Activated CD4-positive, alpha-beta T cell treated with anti-CD3 and anti-CD28 coated beads, Interleukin-2, Interleukin-4, amounts not matched to agents 100 ng/mL and 50 ng/mL, durations not matched to agents 16 hours and 8 hours (primary cell): ENCODE measurements at places on chromosomes 11 and 22.

DNA sequence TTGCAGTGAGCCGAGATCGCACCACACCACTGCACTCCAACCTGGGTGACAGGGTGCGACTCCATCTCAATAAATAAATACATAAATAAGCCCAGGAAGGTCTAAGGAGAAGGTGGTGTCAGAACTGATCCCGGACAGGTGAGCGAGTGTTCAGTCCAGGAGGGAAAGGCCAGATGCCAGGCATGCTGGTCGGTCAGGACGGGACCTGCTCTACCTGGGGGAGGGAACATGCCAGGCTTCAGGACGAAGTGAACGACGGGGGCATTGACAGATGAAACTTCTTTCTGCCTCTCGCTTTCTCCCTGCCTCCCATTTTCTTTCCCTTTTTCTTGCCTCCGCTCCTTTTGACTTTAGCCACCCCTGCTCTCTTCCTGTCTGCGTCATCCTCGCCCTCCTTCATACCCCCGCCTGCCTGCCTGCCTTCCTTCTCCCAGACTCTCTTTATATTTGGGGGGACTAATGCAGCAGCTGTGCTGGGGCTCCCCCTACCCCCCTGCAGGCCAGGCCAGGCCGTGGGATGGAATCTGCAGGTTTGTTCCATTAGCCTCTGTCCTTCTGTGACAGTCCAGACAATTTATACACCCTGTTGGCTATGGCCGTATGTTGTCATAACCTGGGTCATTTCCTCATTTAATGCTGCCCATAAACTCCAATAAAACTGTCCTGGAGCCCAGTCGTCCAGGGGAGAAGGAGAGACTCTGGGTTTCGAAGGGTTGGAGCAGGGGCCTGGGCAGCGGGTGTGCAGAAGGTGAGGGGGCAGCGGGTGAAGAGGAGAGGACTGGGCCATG, 209.2 kb upstream of the TBCEL start:
- no peak for DNase-seq

GRCh38 chr11:10581481-10582019, 13.1 kb upstream of the LYVE1 start:
- DNase-seq: no peak

GRCh38 chr11:23856654-23857053, 640.2 kb upstream of the LUZP2 start:
- DNase-seq: no peak

GRCh38 chr22:19742160-19743066, 18.2 kb upstream of the TBX1 start:
- no peak for DNase-seq

- no peak for DNase-seq
These were observed 7.2 kb downstream of the PIWIL4 start for GRCh38 chr11:94574193-94574961.
